Tibial nerve (tissue), 4 donors: ENCODE measurements at places on chromosomes 12 and 14.

GRCh38 chr12:79408689-79409088, 282.1 kb downstream of the PAWR start:
- DNase-seq = no peak

GRCh38 chr12:104687823-104688573, 231.2 kb downstream of the CHST11 start:
- DNase-seq = no peak

GRCh38 chr12:25301798-25302197, 51.1 kb upstream of the KRAS start:
- DNase-seq = no peak

GRCh38 chr12:106729611-106730010, 44.9 kb upstream of the RIC8B start:
- DNase-seq = no peak

- no peak for DNase-seq
Observed at GRCh38 chr14:61698206-61698980, 3.1 kb downstream of the HIF1A start.

GRCh38 chr12:51374361-51374760, 16.8 kb downstream of the GALNT6 start:
- no peak for DNase-seq

DNA sequence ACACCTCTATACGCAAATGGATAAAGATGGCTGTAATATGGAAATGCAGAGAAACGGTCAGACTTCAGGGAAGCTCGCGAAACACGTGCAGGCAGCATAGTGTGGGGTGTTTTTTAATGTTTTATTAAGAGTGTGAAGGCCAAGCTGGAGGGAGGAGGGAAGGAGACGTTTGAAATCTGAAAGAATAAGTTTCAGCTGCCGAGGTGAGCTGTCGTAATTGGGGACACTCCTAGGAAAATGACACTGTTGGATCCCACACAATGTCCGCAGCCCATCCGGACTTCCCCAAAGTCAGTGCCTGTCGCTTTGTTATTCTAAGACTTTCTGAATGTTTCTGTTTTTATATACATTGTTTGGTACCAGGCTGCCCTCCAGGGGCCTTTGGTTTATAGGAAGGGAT, 8.3 kb downstream of the FZD10 start:
- no peak for DNase-seq

DNA sequence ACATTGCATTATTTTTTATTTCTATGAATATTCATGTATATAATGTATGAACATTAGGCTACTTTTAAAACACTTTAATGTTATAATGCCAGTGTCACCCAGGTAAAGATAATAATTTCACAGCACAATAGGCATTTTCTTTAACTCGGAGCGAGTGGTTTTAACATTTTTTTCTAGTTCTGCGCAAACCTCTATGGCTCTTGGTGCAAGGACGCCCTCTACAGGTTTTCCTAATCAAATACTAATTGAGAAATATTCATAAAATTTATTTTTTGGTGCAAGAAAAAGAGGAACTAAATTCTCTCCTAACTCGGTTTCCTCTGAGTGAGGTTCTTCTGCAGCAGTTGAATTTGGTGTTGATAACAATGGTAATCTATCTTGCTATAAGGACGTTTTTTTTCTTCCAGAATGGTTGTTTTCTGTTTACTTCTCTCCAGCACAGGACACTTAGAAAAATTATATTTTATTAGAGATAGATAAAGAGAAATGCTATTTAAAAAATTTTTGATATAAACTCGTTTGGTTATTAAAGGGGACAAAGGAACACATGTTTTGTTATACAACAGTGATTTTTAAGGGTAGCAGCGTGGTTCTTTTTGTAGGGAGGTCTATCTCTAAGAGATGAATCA, 2.4 kb upstream of the WIF1 start:
- no peak for DNase-seq

GRCh38 chr12:55829967-55830600, 697 bp upstream of the DNAJC14 start:
- DNase-seq = no peak

DNA sequence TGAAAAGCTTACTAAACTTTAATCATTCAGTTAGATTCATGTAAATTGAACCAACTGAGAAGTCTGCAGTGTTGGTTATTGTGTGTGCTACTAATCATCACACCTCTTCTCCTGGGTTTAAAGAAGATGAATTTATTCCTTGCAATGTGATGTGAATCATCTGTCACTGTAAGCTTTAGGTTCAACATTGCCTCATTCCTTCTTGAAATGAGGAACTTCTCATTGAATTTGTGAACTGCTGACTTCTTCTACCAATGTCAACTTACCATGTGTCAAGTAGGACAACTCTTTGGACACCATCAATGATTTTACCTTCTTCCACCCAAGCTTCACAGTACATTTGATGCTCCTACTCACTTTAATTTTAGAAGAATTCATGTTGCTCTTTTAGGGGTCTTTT, 17.4 kb upstream of the PRB2 start:
- DNase-seq = no peak

DNA sequence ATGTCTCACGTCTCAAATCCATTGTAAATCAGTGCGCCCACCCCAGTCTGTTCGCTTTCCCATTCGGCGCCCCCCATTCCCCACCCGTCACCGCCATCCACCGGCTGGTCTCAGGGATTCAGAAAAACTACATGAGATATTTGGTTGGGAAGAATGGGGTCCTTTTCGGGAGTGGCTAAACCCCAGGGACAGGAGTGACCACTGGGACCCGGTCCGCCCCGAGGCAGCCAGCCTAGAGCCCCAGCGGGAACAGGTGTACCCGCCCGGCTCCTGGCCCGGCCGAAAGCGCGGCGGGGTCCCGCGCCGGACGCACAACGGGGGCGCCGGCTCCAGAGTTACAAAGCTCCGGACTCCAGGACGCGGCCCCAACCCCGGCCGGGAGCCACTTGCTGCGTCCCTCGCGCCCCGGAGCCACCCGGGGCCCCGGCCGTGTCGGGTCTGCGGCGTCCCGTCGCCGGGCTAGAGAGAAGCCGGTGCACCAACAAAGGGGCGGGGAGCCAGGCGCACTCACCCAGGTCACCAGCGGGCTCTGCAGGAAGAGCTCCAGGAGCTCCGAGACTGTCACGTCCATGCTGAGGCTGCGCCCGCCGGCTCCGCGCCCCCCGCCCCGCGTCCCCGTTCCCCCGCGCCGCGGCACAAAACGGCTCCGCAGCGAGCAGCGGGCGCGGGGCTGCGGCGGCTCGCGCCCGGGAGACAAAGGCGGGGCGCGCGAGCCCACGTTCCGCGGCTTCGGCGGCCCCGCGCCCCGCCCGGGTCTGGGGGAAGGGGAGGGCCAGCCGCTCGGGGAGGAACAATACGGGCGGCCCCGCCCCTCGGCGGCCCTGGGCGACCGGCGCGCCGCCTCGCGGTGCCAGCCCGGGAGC, at the start of gene CCDC88C:
CCDC88C (minus strand) TSS at position 701 of the 863 bp plus-strand sequence; CDS start at position 571, 130 bp downstream.
- no peak for DNase-seq

DNA sequence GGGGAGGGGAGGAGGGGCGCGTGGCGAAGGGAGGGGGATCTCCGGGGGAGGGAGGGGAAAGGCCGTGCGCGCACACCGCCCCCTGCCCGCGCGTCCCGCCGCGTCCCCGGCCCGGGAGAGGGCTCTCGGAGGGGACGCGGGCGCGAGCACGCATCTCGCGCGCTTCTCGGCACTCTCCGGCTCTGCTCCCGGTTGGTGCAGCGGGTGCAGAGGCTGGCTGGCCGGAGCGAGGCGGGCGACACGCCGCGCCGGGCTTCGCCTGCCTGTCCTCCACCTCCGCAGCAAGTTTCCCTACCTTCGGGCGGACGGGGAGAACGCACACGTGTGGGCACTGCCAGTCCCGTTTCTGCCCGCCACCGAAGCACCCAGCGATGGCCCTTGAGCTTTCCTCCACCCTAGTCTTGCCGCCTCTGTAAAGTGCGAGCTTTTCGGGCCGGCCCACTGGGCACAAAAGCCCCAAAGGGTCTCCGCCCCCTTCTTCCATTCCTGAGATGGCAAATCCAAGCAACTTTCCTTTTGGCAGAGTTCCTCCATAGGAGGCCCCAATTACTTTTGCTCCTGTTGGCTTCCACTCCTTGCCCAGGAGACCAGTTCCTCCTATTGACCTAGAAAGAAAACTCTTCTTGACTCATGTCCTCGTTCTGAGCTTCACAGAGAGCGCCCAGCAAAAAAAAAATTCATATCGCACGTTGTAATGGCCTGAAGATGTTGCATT, 363 bp upstream of the CSAD start:
- no peak for DNase-seq

GRCh38 chr14:70425354-70425753, 8.5 kb upstream of the SYNJ2BP start:
- DNase-seq = no peak
